ENCODE measurements at places on chromosomes 1 and 21. TPM values are rescaled to one million over a fixed set of nuclear protein-coding genes. Genes with fewer than 3 reads are reported as not detected.
A peak's percentile ranks its signal among the peaks of the same experiment; 100 is the strongest.

Gene SLC6A17
- 0.09 TPM for total RNA-seq

Gene CYP4Z1
- not detected for total RNA-seq

Gene ZBTB37
- 14.4 TPM for total RNA-seq

Gene LDLRAD1
- total RNA-seq = 0.09 TPM

Gene EDN2
- 0.39 TPM for total RNA-seq

GRCh38 chr1:156048663-156049258, 4.8 kb downstream of the UBQLN4 start:
- no peak for DNase-seq

DNA sequence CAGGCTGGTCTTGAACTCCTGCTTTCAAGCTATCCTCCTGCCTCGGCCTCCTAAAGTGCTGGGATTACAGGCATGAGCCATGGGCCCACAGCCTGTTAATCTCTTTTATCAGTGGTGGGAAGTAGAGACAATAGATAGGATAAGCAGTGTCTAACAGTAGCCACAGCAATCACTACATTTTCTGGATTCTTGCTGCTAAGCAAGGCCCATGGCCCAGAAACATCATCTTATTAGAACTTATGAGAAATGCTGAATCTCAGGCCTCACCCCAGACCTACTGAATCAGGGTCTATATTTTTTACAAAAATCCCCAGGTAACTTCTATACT, 29.7 kb downstream of the IGFN1 start:
- DNase-seq = no peak

DNA sequence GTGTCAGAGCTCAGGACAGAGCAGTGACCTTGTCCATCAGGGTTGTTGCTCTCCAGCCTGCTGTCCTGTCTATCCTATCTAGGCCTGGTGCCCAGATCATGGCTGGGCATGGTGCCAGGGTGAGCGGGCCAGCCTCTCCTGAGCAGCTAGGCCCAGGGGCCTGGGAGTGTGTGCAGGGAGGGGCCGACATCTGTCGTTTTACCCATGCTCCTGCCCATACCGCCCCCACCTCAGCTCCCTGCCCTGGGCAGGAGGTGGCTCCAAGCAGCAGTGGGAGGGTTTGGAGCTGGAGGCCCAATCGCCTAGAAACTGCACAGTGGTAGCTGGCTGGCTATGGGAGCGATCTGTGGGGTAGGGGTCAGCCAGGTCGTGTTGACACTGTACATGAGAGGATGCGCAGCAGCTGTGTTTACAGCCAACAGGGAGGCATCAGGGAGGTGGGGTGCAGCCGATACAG, 6.5 kb downstream of the INSRR start:
- DNase-seq = no peak

DNA sequence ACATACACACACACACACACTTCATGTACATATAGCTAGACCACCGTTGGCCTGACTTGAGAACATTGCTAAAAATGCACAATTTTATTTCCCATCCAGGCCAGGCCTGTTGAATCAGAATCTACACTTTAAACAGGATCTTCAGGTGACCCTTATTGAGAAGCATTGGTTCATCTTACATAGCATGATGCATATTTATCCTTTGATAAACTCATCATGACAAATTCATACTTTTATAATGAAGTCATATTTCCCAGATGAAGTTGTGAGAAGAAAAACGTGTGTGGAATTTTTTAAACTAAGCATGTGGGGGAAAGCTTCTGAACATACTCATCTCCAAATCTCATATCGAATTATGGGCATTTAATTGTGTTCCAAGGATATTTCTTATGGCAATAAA, 877.7 kb downstream of the MRPL39 start:
- no peak for DNase-seq

DNA sequence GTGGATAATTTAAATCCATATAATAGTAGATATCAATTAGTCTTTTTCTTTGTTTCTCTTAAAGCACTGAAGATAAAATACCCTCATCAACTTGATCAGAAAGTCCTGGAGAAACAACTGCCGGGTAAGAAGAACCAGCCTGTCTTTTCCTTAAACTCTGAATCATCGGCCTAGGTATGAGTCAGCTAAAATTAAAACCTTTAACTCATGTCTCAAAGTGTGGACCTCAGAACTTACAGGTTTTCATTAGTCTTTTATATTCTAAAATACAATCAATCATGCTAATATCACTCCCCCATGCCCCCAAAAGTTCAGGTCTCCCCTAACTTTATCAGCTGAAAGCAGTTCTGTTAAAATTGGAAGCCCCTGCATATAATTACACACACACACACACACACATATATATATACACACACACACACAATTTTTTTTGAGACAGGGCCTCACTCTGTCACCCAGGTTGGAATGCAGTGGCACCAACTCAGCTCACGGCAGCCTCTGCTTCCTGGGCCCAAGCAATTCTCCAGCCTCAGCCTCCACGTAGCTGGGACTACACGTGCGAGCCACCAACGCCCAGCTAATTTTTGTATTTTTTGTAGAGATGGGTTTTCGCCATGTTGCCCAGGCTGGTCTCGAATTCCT, 61.3 kb downstream of the B3GALNT2 start:
- no peak for DNase-seq

- DNase-seq = no peak
Observed at GRCh38 chr1:244302876-244303609, 148.7 kb downstream of the ADSS2 start.

DNA sequence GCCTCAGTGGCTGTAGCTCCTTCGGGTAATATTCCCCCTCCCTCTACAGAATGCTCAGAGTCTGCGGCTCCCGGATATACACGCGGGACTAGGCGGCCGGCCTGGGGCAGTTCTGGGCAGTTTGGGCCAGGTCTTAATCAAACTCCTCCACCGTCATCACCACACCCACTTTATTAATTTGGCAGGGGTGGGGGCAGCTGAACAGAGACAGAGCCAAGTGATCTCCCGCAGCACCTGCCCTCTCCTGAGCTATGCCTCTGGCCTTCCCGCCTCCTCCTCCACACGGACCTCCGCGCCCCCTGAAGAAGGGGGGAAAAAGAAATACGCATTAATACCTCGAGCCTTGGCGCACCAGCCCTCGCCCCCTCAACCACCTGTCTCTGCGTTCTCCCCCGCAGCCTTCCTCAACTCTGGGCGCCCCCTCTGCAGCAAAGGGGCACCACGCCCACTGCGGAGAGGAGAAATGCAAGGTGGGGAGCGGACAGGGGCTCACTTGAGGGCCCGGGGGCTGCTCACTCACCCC, 42.6 kb downstream of the CD34 start:
- DNase-seq = peak; percentile 38

- DNase-seq = no peak
Observed at GRCh38 chr1:175404177-175404576, 211.6 kb upstream of the KIAA0040 start.

DNA sequence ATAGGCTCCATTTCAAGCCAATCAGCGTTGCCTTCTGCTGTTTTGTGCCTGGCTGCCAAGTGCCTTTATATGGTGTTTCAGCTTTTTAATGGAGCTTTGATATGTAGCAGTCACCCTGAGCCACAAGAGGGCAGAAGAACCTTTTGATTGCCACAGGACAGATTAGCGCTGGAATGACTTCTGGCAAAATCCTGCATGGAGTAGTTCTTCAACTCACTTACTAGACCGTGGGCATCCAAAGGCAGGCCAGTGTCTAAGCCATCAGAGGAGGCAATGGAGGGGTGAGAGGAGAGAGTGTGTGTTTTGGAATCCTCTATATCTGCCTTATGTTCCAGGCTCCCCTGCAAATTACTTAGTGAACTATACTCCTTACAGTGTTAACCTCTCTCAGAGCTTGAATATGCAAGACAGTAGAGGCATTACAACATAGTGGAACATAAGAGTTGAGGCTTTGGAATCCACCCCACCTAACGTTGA, 56.2 kb downstream of the ST3GAL3 start:
- peak; percentile 64 for DNase-seq

DNA sequence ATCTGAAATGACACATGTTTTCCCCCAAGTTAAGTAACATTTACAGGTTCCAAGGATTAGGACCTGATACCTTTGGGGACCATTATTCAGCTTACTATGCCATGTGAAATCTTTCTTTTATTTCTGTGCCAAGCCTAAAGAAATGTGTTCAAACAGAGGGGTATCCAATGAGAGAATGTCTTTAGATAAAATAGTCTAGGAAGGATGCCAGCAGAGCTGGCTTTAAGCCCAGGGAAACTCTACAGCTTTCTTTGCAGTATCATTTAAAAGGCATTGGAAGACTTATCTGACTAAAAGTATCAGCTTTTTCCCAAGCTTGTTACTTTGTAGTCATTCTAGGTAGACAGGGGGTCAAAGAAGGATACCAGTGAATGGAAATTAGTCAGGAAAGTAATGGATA, 860.4 kb downstream of the PLA2G4A start:
- no peak for DNase-seq

- no peak for DNase-seq
Observed at GRCh38 chr1:110065841-110066240, 4.6 kb downstream of the ALX3 start.

GRCh38 chr1:169240449-169241232, 127.0 kb downstream of the NME7 start:
- no peak for DNase-seq

DNA sequence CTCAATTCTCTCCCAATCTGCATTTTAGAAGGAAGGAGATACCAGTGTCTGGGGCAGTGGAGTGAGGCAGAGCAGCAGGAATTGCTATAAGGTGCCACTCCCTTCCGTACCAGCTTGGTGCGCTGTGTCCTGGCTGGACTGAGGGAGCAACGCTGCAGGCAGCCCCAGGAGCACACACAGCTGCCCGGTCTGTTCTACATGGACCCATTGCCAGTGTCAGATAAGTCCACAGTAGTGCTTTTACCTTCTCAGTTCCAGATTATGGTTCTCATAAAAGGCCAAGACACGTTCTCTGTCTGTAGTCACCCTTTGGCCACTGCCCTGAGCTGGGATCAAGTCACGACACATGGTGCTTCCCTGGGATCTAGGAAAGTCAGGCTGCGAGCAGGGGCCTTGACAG, 44.1 kb upstream of the BARHL2 start:
- DNase-seq = peak; percentile 15

- no peak for DNase-seq
Observed at GRCh38 chr1:63051886-63052285, 268.0 kb downstream of the ATG4C start.

All from WTC11 (cell line).